Mesenteric fat pad (tissue), 1 donor: ENCODE measurements at places on chromosomes 2 and 18. TPM values are rescaled to one million over a fixed set of nuclear protein-coding genes. Genes with fewer than 3 reads are reported as not detected.
A peak's percentile ranks its signal among the peaks of the same experiment; 100 is the strongest.

The BOLL gene
- total RNA-seq: not detected

The TYMS gene
- total RNA-seq: 1.2 TPM

DNA sequence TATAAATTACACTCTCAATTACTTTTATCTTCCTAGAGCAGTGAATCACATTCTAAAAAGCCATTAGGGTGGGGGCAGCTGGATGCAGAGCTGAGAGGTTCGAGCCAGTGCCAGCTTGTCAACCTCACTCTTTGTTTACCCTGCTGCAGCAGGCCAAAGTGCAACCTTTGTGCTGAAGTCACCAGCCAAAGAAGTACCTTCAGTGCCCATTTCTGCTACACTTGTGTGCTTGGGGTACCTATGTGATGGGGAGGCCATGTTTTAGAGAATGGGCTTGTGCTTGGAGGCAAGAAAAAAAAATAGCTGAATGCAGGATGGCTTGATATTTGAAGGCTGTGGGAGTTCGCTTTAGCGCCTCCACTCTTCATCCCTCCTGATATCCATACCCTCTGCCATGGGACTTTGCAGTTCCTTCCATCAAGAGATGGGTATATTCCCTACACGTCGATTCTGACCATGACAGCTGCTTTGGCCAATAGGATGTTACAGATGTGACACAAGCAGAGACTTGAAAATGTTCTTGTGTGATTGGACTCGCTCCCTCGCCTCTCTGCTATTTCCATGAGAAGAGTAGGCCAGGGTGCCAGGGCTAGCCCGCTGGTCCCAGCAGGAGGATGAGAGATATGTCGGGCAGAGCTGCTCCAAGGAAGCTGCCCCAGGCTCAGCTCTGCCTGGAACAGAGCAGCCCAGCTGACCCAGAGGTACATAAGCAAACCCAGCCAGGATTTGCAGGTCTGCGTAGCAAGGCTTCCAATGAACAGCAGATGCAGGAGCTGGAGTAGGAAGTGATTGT, 12.7 kb upstream of the FZD5 start:
- DNase-seq: no peak

The STARD6 gene
- total RNA-seq: not detected

The CDH20 gene
- 0.74 TPM for total RNA-seq

- DNase-seq: no peak
Measured at GRCh38 chr2:66455490-66455889, 20.6 kb downstream of the MEIS1 start.

- DNase-seq: no peak
Measured at GRCh38 chr2:179331061-179331460, 66.4 kb upstream of the SESTD1 start.

DNA sequence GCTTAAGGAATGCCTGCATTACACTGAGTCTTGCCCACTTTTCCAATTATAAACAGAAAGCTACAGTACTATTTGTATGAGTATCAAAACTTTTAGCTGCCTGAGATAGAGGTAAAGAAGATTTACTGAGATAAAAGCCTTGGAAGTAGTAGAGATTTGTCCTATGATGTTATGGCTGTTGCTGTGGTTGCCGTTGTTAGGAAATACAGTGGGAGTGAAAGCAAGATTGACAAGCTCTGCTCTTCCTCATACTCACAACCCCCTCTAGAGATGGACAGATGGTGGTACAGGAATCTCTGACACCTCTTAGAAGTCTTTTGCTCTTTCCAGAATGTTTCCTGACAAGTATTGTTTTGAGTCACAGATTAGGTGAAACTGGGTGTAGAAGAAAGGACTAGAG, 242.5 kb downstream of the RPIA start:
- no peak for DNase-seq

The RGPD8 gene
- 21.6 TPM for total RNA-seq

The ACP1 gene
- 51.3 TPM for total RNA-seq

The PCARE gene
- 0.06 TPM for total RNA-seq

DNA sequence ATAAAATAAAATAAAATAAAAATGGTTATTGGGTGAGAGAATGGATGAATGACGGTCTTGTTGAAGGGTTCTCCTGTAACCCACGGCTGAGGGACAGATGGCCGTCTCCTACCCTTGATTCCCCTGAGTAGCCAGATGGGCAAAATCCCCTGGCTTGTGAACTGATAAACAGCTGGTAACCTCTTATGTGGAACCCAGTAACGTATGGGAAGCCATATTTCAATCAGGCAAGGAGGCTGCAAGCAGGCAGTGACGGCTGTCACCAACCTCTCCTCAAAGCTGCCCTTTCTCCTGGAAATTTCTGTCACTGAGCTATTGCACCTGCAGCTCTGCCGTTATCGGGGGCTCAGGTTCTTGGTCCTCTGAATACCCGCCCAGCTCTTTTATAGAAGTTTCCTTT, 165.3 kb upstream of the SMAD2 start:
- peak; percentile 55 for DNase-seq

GRCh38 chr18:38565513-38565912, 999.9 kb upstream of the CELF4 start:
- DNase-seq: no peak

The IL1R2 gene
- 101 TPM for total RNA-seq

The AP1S3 gene
- 0.61 TPM for total RNA-seq

The HOXD12 gene
- total RNA-seq: not detected

The RIT2 gene
- total RNA-seq: not detected

- DNase-seq: no peak
Measured at GRCh38 chr2:65577654-65578053, 145.3 kb upstream of the SPRED2 start.

The KCNS3 gene
- 1.1 TPM for total RNA-seq

DNA sequence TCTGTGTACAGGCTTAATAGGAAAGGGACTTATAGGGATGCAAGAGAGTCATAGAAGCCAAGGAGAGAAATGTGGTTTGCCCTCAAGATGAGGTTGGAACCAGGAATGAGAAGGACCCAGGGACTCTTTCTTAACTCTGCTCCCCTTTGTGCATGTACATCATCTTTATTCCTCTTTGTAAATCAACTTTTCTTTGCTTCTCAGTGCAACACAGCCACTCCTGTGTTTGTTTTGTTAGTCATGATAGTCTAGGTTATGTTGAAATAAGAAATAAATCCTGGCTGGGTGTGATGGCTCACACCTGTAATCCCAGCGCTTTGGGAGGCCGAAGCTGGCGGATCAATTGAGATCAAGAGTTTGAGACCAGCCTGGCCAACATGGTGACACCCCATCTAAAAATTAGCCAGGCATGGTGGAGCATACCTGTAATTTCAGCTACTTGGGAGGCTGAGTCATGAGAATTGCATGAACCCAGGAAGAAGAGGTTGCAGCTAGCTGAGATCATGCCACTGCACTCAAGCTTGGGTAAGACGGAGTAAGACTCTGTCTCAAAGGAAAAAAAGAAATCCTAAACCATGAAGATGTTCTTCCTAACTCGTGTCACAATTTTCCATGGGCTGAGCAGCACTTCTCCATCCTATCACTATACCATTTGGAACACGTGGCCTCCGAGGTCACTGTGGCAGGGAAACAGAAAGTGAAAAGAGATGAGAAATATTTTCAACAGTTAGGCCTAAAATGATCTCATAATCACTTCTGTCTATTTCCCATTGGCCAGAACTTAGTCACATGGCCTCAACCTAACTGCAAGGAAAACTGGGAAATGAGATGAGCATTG, 73.0 kb upstream of the TMEM17 start:
- no peak for DNase-seq

- DNase-seq: no peak
Measured at GRCh38 chr2:111716905-111717775, 166.9 kb downstream of the ANAPC1 start.

The SLC19A3 gene
- total RNA-seq: 349 TPM

GRCh38 chr2:152352616-152353015, 17.6 kb downstream of the FMNL2 start:
- DNase-seq: no peak

The ANAPC1 gene
- 37.4 TPM for total RNA-seq

DNA sequence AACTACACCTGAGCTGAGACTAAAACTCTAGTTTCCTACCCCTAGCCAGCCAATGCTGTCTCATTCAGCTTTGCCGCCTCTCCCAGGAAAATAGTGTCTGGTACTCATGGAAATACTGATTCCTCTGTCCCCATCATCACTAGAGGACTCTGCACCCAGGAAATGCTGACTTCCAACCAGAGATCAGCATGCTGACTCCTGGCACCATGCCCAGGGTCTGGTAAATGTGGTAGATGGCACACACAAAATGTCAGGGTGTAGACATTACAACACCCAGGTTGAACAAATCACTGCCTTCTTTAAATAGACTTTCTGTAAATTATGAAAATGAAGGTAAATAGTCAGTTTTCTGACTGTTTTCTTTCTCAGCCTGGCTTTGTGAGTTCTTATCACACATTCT, 307.3 kb upstream of the CHAC2 start:
- DNase-seq: no peak

The KCNG3 gene
- total RNA-seq: not detected

The DSG1 gene
- not detected for total RNA-seq

The UPP2 gene
- total RNA-seq: not detected
